ENCODE measurements at places on chromosomes 7 and 10.

- no peak for DNase-seq
These were observed 23.8 kb upstream of the FZD1 start for GRCh38 chr7:91240376-91240941.

DNA sequence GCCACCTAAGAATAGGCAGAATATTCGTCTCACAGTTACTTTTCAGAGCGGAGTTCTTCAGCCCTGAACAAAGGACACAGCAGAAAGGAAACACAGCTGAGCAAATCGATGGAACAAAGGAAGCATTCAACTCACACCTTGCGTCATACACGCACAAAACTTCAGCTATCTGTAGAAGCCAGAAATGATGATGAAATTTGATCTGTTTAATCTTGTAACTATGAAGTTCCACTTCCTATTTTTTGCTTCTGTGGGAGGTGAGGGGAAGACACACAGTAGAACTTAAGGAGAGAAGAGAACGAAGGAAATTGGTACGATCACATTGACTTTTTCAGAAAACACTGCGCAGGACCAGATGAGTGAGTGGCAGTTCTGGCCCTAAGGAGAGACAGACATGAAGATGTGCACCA is 26.2 kb downstream of the FAM171A1 start:
- no peak for DNase-seq

GRCh38 chr7:48224042-48224441 is 52.8 kb downstream of the ABCA13 start:
- DNase-seq: no peak

GRCh38 chr10:29431711-29432110 is 142.8 kb downstream of the LYZL1 start:
- DNase-seq: no peak

- no peak for DNase-seq
These were observed 90.8 kb downstream of the DNAJB9 start for GRCh38 chr7:108660465-108660864.

GRCh38 chr10:5888843-5889623 is 660 bp downstream of the ANKRD16 start:
- peak; percentile 38 for DNase-seq
